ENCODE measurements at places on chromosomes 2 and 18. TPM values are rescaled to one million over a fixed set of nuclear protein-coding genes. Genes with fewer than 3 reads are reported as not detected.

The CHST9 gene
- not detected for total RNA-seq

The IFIH1 gene
- 7.3 TPM for total RNA-seq

The GPR39 gene
- 6.4 TPM for total RNA-seq

The LHCGR gene
- total RNA-seq, result not detected

The ADD2 gene
- total RNA-seq, result not detected

The FZD7 gene
- total RNA-seq, result 24.8 TPM

Measured in smooth muscle cell of the pulmonary artery (primary cell).